MCF 10A (cell line): ENCODE measurements at places on chromosomes 13 and 19.
A peak's percentile ranks its signal among the peaks of the same experiment; 100 is the strongest.

GRCh38 chr13:95361686-95362085 lies 60.4 kb upstream of the ABCC4 start:
- no peak for DNase-seq

GRCh38 chr19:31502536-31503170 lies 153.4 kb upstream of the TSHZ3 start:
- DNase-seq = no peak

DNA sequence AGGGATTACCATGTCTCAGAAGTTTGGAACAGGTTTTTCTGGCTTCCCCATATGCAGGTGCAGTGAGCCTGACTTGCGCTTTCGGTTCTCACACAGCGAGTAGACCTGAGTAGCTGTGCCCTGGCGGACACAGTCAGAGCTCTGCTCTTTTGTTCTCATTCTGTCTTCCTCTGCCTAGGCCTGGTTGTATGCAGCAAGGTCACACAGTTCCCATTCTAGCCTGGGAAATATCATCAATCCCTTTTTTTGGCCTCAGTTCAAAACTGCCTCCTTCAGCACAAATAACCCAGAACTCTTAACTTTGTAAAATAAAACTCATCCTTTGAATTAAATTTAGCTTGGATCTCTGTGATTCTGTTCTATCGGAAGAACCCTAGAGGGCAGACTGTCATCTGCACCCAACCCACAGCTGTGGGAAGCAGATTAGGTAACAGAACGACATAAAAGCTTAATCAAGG lies 10.2 kb downstream of the OXGR1 start:
- no peak for DNase-seq

- DNase-seq = peak; percentile 93
These were observed 19.3 kb upstream of the RASA3 start for GRCh38 chr13:114151565-114152284.
